ENCODE measurements at places on chromosomes 4 and X.
A peak's percentile ranks its signal among the peaks of the same experiment; 100 is the strongest.

DNA sequence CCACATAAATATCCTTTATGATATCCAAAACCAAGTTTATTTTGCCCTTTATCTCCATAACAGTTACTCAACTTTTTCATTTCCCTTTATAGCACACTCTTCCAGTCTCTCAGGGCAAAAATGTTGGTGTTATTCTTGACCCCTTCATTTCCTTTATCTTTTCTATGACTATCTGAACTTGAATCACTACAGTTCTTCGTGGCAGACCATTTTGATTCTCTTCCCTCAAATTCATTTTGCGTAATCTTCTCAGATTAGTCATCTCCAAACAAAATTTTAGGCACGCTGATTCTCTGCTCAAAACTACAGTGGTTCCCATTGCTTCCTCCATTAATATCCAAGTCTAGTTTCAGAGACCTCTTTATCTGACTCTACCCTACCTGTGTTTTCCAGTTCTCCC is 26.1 kb downstream of the RUFY3 start:
- DNase-seq, result no peak

DNA sequence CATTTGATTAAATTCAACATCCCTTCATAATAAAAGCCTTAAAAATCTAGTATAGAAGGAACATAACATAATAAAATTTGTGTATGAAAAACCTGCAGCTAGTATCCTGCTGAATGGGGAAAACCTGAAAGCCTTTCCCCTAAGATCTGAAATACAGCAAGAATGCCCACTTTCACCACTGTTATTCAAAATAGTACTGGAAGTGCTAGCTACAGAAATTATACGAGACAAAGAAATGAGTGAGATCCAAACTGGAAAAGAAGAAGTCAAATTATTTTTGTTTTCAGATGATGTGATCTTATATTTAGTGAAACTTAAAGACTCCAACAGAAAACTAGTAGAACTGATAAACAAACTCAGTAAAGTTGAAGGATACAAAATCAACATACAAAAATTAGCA is 152.9 kb downstream of the RTL3 start:
- DNase-seq, result no peak

GRCh38 chr4:147453561-147454141 is 27.2 kb upstream of the EDNRA start:
- no peak for DNase-seq

DNA sequence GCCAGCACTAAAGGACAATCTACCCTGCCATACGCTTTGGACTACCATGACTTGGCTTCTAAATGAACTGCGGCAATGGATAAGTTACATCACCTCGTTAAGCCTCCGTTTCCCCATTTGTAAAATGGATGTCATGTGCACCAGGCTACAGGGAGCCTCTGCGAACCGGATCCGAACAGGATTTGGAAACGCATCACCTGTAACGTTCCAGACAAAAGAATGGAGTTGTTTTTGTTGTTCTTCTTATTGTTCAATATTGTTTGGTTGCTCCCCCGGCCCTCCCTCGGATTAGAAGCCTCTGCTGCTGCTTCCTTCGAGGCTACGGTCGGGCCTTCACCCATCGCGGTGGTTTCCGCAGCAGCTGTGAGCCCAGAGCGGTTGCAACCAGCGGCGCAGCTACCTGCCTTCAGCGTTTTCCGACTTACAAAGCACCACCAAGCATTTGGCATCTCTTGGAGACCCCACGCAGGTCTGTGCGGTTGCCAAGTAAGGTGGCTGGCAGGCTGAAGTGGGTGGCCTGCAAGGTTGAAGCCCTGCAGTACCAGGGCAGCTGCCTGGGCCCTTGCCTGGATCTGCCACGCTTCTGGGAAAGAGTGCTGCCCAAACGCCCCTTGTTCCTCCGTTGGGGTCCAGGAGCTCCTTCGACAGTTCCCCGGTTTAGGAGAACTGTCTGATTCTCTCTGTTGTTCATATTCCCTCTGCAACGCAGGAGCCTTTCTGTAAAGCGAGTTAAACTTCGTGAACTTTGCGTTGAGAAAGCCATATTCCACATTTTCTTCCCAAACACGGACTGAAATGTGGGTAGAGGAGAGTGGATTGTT is 7.1 kb downstream of the NKX3-2 start:
- DNase-seq, result no peak

DNA sequence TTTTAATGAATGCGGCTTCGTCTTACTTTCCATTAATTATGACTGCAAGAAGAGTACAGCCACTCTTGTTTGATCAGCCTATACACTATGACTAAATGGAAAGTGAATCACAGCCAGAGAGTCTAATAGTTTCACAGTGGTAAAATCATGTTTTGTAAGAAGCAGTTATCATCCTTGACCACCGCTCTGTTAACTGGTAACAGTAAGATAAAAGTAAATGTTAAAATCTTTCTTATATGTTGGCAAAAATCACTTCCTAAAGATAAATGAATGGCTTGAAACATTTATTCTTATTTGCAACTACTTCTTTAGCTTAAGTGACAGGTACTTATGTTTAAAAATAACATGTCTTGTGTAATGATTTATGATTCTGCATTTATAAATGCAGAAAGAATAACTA is 13.2 kb downstream of the GALNT7 start:
- no peak for DNase-seq

- no peak for DNase-seq
Measured at GRCh38 chrX:774536-774935, 143.9 kb downstream of the SHOX start.

- no peak for DNase-seq
Measured at GRCh38 chrX:22134681-22135080, 102.6 kb downstream of the PHEX start.

DNA sequence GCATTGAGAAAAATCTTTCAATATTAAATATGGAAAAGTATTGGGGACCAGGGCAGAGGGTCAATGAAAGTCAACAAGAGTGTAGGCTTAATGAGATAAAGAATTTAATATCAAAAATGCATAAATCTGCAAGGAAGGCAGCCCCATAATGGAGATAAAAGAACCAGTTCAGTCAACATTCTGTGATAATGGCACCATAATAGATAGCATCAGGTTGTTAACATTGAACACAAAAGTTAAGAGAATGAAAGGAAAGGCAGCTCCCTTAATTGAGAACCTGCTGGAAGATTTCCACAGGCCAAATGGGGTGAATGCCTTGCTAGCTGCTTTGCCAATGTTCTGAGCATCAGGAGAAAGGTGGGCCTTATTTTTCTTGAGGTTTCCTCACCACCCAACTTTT is 60.4 kb upstream of the TMEM33 start:
- no peak for DNase-seq

- no peak for DNase-seq
Measured at GRCh38 chr4:8127051-8127826, 31.4 kb downstream of the ABLIM2 start.

DNA sequence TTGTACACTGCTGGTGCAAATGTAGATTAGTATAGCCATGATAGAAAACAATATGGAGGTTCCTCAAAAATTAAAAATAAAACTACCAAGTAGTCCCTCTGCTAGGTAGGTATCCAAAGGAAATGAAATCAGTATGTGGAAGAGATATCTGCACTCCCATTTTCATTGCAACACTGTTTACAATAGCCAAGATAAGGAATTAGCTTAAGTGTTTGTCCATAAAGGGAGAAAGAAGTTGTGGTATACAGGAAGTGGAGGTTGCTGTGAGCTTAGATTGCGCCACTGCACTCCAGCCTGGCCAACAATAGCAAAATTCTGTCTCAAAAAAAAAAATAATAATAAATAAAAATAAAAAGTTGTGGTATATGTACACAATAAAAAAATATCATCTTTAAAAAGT is 325.0 kb upstream of the EMCN start:
- DNase-seq, result no peak

- DNase-seq, result no peak
Measured at GRCh38 chrX:9462456-9462855, 2.4 kb upstream of the TBL1X start.

- no peak for DNase-seq
Measured at GRCh38 chr4:41204400-41204978, 9.9 kb downstream of the APBB2 start.

- DNase-seq, result no peak
Measured at GRCh38 chr4:17535906-17536305, 20.9 kb downstream of the CLRN2 start.

- DNase-seq, result no peak
Measured at GRCh38 chr4:3243136-3243780, 5.7 kb upstream of the MSANTD1 start.

GRCh38 chr4:77821775-77822174 is 2.6 kb upstream of the CNOT6L start:
- peak; percentile 37 for DNase-seq

DNA sequence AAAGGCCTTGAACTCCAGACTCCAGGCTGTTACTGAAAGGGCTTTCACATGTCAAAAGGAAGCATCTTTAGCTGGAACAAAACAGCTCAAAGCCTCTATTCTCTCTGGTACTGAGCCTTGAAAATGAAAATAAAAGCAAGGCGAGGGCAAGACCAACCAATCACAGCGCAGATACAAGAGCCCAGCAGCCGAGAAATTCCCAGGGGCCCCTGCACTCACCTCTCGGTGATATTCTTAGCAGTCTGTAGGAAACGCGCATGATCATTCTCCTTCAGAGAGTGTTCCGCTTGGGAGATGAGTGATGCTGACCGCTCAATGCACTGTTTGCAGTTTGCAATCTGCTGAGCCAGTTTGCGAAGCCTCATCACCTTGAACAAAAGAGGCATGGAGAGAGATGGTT is 138.1 kb downstream of the MID1 start:
- DNase-seq, result no peak

DNA sequence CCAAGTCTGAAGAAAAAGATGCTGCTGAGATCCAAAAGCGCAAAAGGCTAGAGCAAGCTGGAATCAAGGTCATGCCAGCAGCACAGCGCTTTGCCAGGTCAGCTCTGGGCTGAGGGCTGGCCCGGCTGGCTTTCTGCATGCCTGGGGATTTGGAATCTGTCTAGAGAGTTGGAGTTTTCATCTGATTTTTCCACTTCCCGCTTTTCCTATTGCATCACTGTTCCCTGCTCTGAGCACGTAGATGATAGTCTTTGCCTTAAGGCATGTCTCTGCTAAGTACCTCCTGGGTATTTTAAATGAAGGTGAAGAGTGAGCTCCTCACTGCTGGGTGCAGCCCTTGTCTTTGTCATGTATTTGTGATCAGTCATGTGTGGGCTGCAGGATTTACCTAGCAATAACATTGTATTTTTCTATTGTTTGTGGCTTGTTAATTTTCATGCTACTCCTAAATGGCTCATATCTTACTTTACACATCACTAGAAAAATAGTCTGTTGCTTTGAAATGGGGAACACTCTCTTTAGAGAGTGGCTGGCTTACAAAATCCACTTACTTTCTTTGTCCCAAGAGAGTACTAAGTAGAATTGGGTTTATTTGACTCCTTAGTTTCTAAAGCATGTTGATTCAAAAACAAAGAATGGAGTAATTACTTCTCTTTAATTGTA is 82.8 kb downstream of the LIMCH1 start:
- no peak for DNase-seq

GRCh38 chr4:7394681-7395451 is 39.9 kb downstream of the PSAPL1 start:
- no peak for DNase-seq

GRCh38 chr4:168621806-168622589 is 125.1 kb downstream of the PALLD start:
- DNase-seq, result no peak

DNA sequence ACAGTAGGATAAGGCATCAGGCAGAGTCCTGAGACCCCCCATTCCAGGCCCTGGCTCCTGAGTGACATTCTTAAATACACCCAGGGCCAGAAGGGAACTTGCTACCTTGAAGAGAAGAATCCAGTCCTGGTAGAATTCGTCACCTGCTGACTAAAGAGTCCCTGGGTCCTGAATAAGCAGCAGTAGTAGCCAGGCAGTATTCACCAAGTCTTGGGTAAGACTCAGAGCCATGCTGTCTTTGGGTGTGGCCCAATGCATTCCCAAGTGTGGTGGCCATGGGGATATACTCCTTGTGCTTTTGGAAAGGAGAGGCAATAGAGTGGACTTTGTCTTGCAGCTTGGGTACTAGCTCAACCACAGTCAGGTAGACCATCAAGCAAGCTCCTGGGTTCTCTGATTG is 359.1 kb downstream of the DMD start:
- DNase-seq, result no peak

- no peak for DNase-seq
Measured at GRCh38 chr4:4763822-4764557, 95.5 kb upstream of the MSX1 start.

DNA sequence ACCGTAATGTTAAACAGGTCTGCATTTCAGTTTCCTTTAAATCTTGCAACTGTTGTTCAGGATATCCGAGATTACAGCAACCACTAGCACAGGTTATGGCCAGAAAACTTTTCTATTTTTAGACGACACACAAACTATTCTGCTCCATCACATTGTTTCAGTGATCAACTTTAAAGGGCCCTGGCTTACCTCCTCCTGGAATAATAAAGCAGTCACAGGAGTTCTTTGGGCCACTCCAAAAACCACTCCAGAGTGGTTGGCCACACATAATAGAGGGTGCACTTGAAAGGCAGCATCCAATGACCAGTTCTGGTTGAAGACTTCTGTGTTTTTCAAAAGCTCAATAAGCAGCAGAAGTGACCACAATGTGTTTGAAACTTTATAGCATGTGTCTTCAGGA is 118.9 kb downstream of the RAB28 start:
- no peak for DNase-seq

GRCh38 chrX:22136711-22137110 is 104.6 kb downstream of the PHEX start:
- no peak for DNase-seq

DNA sequence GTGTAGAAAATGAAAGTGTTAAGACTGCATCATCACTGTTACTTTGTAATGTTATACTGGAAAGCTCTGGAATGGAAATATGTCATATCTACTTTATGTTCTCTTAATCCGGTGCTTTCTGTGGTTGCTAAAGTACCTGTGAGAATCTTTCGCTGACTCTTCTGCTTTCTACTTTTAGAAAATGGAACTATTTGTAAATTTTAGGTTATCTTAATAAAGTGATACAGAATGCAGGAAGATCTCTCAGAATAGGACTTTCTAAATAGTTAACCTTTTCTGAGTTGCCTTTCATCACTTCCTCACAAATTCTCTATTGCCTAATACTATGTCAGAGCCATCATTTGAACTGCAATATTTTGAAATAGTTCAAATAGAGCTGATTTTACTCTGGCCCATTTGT is 69.3 kb downstream of the BMP2K start:
- DNase-seq, result no peak

GRCh38 chr4:140368686-140369085 is 4.8 kb upstream of the SCOC start:
- no peak for DNase-seq

GRCh38 chr4:178556796-178557195 is 1114.6 kb upstream of the AGA start:
- DNase-seq, result no peak

- DNase-seq, result no peak
Measured at GRCh38 chr4:182221987-182222386, 21.2 kb upstream of the TENM3 start.

DNA sequence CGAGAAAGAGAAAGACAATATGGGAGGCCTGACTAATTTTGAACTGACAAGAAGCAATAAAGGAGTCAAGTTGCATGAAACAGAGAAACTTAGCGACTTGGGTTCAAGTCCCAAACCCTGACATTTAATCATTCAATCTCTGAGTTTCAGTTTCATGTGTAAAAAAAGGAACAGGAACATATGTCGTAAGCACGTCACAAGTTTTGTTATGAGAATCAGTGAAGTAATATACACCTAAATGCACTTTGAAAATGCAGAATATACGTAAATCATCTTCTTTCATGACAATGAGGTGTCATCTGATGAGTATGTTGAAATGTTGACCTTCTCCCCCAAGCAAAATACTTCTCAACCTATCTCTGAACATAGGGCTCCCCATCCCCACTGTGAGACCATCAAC is 10.4 kb downstream of the ACOT9 start:
- no peak for DNase-seq
